ENCODE measurements at places on chromosomes 4 and X. TPM values are rescaled to one million over a fixed set of nuclear protein-coding genes. Genes with fewer than 3 reads are reported as not detected.
A peak's percentile ranks its signal among the peaks of the same experiment; 100 is the strongest.

GRCh38 chrX:124395145-124395880, 49.0 kb downstream of the SH2D1A start:
- no peak for DNase-seq

SNX25 gene
- 63.1 TPM for total RNA-seq

DNA sequence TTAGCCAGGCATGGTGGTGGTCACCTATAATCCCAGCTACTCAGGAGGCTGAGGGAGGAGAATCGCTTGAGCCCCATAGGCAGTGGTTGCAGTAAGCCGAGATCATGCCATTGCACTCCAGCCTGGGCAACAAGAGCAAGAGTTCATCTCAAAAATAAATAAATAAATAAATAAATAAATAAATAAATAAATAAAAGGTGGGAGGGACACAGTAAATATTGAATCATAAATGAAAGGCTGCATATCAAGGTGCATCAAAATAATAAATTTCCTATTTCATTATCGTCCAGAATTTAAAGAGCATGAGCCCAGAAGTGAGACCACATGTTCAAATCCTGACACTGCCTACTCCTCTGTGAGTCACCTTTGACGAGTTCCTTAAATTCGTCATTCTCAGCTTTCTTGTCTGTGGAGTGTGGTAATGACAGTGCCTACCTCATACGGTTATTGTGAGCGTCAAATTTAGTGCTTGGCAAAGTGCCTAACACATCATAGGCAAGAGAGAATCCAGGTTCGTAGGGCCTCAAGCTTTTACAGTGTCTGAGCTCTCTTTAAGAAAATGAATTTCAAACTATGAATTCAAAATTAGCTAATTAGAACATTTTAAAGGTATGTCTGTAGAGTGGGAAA, 49.9 kb downstream of the IL15 start:
- peak; percentile 75 for DNase-seq

DNA sequence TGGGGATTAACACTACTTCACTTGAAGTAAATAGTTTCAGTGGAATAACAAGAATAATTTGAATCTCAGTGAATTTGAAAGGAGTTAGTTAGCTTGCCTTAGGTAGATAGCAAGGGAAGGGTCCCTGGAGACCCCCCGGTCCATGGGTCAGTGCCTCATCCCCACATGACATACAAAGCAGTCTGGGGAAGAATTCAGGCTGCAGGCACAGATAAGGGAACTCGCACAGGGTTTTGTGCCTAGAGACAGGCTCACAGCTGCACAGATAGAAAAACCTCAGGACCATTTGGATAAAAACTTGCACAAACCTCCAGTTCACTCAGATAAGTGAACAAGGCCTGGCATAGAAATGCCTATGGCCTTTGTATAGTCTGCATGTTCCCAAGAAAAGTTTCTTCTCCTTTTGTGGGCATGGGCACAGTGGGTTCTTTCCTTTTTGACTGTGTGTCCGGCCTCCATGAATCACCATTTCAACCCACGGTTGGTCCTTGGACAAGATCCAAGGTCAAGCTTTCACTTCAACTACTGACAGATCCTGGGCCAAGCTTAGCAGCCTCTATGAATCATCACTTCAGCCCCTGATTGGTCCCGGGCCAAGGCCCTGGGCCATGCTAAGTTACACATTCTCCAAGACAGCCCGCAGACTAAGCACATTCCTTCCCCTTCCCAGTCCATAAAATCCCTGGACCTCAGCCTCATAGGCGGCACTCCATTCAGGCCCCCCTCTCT, 108.3 kb upstream of the KLHL4 start:
- DNase-seq, result peak; percentile 84

PLP2 gene
- total RNA-seq, result 80.8 TPM

GAB3 gene
- 0.83 TPM for total RNA-seq

SSX4 gene
- not detected for total RNA-seq

DNA sequence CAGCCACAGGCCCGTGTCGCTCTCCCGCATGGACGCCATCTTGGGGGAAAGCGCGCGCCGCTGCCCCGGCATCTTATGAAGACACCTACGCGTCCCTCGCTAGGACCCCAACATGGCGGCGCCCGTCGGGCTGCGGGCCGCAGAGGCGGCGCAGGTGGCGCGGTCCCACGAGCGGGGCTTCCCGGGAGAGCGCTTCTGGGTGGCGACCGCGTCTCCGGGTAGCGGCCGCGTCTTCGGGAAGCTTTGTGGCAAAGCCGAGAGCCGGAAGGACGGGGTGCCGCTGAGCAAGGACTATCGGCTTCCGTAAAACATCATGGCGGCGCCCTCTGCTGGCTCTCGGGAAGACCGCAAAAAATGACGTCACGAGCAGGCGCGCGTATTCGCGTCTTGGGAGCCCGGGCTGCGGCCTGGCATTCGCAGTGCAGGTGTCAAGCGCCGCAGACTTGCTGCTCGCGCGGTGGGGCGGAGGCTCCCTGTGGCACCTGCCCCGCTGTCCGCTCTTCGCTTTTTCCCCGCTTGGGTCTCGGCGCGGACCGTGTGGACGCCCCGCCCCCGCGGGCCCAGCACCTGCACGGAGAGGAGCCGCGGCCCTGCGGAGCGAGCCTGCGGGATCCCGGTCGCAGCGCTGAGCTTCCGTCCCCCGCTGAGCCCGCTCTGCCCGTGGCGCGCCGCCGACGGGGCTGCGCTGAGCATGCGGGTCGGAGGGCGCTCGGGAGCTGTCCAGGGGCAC, at the start of gene NELFA:
Gene NELFA, minus strand, starts transcription at position 54 of the 730 bp plus-strand sequence. Its CDS starts 15 bp downstream, at position 39.
- DNase-seq, result peak; percentile 84

GRCh38 chrX:68919707-68920106, 90.9 kb downstream of the EFNB1 start:
- no peak for DNase-seq

- no peak for DNase-seq
Measured at GRCh38 chrX:113001836-113002235, 161.2 kb upstream of the AMOT start.

DNA sequence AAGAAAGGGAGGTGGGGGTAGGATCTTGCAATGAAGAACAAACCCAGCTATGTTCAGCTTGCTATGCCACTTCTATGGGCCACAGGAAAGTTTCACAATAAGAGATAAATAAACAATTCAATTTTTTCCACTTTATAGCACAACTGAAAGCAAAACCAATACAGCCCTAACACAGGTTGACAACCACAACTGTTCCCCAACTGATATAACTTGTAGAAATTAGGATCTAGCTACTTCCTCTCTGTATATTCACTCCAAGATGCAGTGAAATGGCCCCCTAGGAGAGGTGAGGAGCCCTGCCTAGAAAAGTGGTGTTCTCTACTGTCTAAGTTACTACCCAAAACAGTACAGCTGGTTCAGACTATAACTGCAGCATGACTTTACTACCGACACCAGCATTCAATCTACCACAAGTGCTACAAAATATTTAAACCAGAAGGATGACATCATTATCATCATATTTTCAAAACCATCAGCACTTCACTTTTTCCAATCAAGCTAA, 77.0 kb downstream of the FBXW7 start:
- DNase-seq, result no peak

DNA sequence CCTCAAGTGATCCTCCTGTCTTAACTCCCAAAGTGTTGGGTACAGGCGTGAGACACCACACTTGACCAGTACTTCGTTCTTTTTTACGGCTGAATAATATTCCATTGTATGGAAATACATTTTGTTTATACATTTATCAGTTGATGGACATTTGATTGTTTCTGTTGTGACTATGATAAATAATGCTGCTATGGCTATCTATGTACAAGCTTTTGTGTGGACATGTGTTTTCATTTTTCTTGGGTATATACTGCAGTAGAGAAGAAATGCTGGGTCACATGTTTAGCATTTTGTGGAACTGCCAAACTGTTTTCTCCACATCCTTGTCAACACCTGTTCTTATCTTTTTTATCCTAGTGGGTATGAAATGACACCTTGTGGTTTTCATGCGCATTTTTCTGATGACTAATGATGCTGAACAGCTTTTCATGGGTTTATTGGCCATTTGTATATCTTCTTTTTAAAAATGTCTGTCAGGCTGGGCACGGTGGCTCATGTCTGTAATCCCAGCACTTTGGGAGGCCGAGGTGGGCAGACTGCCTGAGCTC, 37.3 kb downstream of the SAT1 start:
- peak; percentile 91 for DNase-seq

- no peak for DNase-seq
Measured at GRCh38 chr4:37317104-37317643, 72.6 kb downstream of the NWD2 start.

GRCh38 chr4:153651587-153651986, 32.5 kb upstream of the TLR2 start:
- DNase-seq, result peak; percentile 16

GRCh38 chr4:142474398-142475087, 371.6 kb downstream of the INPP4B start:
- DNase-seq, result peak; percentile 46

DNA sequence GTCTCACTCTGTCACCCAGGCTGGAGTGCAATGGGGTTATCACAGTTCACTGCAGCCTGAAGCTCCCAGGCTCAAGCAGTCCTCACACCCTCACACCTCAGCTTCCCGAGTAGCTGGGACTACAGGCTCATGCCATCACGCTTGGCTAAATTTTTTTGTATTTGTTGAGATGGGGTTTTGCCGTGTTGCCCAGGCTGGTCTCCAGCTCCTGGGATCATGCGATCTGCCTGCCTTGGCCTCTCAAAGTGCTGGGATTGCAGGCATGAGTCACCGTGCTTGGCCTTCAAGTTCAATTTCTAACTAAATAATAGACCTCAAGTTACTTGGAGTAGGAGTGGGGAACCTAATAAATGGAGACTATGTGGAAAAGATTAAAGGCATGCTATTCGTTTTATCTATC, 48.9 kb downstream of the MND1 start:
- no peak for DNase-seq

DNA sequence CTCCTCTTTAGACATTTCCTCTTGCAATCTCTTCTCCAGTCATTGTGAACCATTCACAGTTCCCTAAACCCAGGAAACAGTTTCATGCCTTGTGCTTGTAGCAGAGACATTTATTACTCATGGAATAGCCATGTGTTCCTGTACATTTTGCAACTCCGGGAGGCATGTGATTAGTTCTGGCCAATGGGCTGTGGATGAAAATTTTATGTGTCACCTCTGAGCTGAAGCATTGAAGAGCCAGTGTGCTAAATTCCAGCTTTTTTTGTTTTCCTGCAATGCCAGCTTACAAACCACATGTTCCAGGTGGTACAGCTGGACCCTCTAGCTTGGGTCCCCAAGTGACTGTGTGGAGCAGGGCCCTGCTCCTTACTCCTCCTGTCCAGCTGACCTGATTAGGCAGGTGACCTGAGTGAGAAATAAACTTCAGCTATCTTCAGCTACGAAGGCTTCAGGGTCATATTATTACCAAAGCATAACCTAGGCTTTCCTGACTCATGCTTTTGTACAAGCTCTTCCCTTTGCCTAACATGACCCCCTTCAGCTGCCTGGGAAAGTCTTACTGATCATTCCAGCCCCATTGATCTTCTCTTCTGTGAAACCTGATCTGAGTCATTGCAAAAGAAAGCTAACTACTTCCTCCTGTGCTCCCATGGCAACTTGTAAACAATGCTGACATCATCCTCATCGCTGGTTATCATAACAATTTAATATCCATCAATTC, 200.4 kb downstream of the PTTG2 start:
- DNase-seq, result peak; percentile 76

ADH1C gene
- total RNA-seq, result not detected

DNA sequence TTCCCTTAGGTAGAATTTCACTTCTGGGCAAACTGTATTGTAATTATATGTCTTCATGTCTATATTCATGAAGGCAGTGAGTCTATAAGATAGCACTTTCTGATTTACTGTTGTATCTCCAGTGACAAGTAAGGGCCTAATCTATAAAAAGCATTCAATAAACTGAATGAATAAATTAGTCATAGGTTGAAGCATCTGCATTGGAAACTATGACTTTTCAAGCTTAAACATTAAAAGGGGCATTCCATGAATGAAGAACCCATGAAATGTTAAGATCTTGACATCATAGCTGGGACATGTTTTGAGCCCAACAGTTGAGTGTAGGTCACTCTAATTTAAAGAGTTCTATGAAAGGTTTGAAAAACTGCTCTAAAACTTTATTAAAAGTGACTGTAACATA, 159.3 kb upstream of the LCORL start:
- DNase-seq, result no peak

DNA sequence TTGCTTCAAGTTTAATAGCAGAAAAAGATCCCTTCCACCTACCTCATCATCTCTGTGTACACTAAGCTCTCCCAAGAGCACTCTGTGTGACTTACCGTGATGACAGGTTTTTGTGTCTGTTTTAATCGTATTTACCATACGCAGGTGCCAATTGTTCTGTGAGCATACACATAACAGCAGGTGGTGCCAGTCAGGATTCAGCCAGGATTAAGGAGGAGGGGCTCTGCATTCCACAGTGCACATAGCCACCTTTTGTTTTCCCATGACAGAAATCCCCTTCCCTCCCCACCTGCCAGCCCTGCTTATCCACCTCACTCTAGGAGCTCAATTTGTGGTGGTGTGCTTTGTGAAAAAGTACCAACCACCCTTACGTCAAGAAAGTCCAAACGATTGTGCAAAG, 14.8 kb downstream of the ANK2 start:
- no peak for DNase-seq

F9 gene
- total RNA-seq, result not detected

GRCh38 chrX:45191383-45191782, 9.3 kb downstream of the DIPK2B start:
- no peak for DNase-seq

NDST4 gene
- total RNA-seq, result not detected

GRCh38 chrX:122850326-122850725, 333.8 kb upstream of the GRIA3 start:
- DNase-seq, result no peak
